ENCODE measurements at places on chromosomes 6 and 20.

DNA sequence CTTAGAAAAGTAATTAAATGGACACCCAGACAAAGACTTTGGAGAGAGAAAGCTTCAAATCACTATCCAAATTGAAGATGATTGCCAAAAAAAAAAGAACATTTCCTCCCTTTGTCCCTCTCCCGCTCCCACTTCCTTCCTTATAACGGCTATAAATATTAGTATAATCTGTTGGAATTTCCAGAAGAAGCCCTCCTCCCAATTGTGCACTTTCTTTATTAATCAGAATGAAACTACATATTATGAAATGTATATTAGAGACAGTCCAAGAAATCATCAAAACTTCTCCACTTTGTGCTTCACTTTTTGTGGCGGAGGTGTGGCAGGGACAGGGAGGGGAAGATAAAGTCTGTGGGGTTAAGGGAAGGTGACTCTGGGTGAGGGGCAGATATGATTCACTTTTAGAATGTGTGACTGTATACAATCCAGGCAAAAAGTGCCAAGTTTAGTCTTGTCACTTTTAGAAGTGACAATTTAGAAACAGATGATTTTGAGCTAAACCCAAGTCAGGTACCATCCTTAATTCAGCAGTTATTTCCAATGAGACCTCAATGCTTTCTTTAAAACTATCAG, 195.0 kb upstream of the MARCKS start:
- no peak for DNase-seq

- DNase-seq = no peak
Measured at GRCh38 chr6:110359556-110359955, 1.4 kb upstream of the METTL24 start.

DNA sequence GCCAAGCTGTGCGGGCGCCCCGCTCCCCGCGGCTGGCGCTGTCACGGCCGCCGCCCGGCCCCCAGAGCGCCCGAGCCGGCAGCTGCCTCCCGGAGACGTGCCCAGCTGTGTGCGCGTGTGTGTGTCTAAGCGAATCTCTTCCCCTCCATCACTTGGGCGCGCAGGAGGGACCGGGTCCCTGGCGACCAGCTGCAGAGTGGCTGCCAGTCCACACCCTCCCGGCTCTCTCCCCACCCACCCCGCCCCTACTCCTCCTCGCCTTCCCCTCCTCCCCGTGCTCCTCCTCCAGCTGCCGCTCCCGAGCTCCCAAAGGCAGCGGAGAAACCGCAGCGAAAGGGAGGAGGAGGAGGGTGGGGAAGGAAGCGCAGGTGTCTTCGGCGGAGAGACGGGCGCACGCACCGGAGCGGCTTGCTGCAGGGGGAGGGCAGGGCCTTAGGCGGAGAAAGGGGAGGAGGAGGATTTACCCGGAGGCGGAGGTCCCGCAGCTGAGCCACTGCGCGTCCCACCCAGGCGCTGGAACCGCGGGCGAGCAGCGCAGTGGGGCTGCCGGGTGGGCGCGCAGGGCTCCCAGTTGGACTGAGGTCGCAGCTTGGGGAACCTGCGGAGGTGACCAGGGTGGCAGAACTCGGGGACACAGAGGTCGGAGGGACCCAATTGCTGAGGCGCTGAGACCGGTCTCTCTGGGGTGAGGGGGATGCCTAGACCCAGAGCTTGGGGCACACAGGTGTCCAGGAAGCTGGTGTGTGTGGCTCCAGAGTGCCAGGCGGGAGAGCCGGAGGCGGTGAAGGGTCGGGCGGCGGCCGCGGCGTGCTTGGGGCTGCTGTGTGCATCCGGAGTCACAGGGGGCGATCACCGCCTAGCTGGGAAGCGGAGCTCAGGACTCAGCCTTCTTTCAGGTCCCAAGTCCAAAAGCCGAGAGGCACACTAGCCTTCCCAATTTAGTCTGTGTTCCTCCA, at the start of gene HS3ST5:
Gene HS3ST5, minus strand, starts transcription at position 198 of the 956 bp plus-strand sequence. CDS start 280,178 bp downstream, outside the sequence.
- peak; percentile 40 for DNase-seq

- no peak for DNase-seq
Measured at GRCh38 chr6:15937602-15938001, 191.3 kb upstream of the MYLIP start.

GRCh38 chr20:19738951-19739350, 19.1 kb upstream of the RIN2 start:
- no peak for DNase-seq

DNA sequence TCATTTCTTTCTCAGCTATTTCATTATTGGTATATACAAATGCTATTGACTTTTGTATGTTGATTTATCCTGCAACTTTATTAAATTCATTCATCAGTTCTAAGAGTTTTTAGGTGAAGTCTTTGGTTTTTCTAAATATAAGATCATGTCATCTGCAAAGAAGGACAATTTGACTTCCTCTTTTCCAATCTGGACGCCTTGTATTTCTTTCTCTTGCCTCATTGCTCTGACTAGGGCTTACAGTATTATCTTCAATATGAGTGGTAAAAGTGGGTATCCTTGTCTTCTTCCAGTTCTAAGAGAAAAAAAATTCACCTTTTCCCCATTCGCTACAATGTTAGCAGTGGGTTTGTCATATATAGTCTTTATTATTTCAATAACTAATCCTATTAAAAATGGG, 38.0 kb downstream of the KIF16B start:
- DNase-seq = no peak

- no peak for DNase-seq
Measured at GRCh38 chr20:34461779-34462087, 54.5 kb upstream of the DYNLRB1 start.

GRCh38 chr6:150276937-150277742, 91.7 kb upstream of the IYD start:
- DNase-seq = no peak

- no peak for DNase-seq
Measured at GRCh38 chr20:50012282-50013263, 29.8 kb downstream of the SNAI1 start.

DNA sequence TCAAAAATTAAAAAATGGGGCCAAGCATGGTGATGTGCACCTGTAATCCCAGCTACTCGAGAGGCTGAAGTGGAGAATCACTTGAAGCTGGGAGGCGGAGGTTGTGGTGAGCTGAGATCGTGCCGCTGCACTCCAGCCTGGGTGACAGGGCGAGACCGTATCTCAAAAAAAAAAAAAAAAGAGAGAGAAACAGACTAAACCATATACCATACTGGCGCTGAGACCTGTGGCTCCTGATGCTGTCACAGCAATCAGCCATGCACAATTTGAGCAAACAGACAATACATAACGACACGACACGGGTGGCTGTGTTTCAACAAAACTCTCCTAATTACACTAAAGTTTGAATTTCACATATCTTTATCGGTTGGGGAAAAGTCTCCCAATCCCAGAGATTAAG, 14.9 kb upstream of the CBFA2T2 start:
- DNase-seq = no peak

- DNase-seq = no peak
Measured at GRCh38 chr20:47352332-47353238, 3.9 kb downstream of the ZMYND8 start.

- DNase-seq = no peak
Measured at GRCh38 chr6:105161421-105161820, 18.4 kb downstream of the POPDC3 start.

DNA sequence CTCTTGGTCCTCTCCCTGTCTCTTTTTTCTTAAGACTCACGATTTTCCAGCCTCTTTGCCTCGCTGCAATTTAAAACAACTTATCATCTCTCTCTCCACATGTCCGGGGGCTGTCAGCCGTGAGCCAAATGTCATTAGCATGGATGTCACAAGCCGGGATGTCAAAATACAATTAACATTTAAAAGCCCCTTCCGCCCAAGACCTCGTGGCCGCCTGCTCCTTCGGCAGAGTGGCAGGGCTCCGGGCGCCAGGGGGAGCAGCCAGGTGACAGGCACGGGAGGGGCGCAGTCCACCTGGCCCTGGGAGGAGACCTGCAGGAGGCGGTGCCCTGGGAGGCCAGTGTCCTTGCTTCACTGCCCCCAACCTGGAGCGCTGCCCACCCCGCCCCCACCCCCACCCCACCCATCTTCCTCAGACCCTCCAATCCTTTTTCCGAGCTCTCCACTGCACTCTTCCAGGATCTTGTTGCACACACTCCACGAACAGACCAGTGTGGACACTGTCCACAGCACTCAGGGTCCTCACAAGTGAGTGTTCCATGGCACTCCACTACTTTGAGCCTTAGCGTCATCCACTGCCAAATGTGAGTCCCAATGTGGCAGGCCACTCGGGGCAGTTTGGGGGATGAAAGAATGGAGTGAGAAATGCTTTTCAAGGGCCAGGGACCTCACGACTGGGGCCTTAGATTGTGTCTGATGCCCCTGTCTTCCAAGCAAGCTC, 5.6 kb upstream of the GRM4 start:
- DNase-seq = no peak

GRCh38 chr6:125747589-125748405, 1.6 kb upstream of the HEY2 start:
- DNase-seq = no peak

GRCh38 chr6:44349904-44350649, 7.6 kb downstream of the SPATS1 start:
- DNase-seq = no peak

DNA sequence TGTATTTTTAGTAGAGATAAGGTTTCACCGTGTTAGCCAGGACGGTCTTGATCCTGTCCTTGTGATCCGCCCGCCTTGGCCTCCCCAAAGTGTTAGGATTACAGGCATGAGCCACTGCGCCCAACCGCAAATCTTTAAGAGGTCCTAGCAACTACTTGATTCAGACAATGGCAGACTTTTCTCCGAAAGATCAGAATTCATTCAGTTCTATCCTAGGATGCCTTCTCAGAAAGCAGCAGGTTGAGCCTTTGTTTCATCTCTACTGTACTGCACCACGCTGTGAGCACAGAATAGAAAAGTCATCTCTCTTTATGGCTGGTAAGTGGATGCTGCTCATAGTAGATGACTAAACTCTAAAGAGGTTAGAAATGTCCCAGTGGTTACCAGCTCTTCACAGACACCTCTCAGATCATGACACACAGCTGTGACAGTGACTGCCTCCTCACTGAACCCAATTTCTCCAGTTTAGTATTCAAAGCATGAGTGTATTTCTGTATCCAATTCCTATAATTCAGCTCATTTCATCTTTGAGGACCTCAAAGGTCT, 6.0 kb upstream of the HSF2 start:
- no peak for DNase-seq

DNA sequence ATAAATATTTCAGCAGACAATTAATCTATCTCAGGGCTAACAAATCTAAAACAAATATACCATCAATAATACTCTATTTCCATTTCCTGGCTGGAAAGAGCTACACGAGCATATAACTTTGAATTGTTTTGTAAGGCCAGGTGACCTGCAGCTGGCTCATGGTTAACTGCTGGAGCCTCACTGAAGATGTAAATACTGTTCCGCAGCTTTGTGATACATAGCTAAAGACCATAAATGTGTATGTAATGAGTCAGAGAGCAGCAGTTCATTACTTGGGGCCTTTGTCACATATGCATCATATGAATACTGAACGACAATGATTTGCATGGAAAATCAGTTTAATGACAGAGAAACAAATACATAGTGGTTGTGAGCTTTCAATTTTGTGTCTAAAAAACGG, 109.4 kb upstream of the CCN2 start:
- peak; percentile 17 for DNase-seq

- DNase-seq = no peak
Measured at GRCh38 chr6:24497254-24497970, 2.6 kb downstream of the ALDH5A1 start.

- no peak for DNase-seq
Measured at GRCh38 chr6:14037402-14038277, 79.9 kb upstream of the CD83 start.

DNA sequence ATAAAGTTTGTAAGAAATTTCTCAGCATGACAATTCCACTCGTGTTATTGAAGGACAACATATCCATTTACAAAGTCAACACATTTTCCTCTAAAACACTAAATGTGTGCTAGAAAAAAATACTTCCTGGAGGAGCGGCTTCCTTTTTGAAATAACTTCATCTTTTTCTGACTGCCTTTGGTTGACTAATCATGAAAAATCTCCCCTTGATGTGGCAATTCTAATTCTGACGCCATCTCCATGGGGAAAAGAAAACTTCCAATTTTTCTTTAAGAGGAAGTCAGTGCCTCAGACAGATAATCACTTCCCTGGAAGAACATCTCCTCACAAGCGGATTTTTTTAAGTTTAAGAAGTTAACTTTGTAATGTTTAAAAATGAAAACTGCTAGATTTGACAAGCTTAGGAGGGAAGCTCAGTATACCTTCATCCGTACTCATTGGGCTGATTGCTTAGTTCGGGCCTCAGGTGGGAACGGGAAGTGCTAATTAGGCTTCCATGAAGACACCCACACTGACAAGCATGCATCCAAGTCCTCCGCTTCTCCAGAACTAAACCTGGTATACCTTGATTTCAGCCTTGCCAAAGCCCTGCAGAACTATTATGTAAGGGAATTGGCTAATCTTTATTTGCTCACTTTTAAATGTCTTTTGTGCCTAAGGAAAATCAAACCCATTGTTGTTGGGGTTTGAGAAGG, 35.1 kb upstream of the DUSP22 start:
- DNase-seq = no peak
